ENCODE measurements at places on chromosomes 5 and 9.

DNA sequence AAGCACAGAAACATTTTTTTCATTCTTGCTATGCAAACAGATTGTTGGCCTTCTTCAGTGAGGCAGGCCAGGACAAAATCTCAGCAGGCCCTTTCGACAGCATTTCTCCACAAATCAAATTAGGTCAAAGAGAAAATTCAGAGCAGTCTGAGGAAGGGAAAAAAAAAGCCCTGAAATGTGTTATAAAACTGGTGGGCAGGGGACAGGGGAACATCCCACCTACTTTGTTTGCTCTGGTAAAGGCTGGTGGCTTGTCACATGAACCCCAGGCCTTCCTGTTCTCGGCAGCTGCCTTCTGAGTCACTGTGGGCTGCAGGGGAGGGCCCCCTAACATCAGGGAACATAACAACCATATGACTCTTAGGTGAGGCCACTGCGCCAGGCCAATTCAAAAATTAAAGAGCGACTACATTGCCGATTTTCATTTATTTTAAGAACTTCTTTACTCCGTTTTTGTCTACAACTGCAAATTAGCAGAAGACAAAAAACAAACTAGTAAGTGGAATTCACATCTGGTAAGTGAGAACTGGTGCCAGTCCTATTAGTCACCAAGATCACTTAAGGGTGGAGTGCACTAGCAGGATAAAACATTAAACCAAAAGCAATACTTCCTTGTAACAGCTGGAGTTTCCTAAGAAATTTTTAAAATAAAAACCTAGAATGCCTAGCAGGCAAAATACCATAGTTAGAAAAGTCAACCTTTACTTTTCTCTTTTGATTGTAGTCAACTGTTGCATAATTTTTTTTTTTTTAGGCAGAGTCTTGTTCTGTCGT, 46.2 kb upstream of the DENND4C start:
- peak; percentile 62 for DNase-seq

- no peak for DNase-seq
These were observed 881 bp downstream of the SUB1 start for GRCh38 chr5:32586276-32586599.

DNA sequence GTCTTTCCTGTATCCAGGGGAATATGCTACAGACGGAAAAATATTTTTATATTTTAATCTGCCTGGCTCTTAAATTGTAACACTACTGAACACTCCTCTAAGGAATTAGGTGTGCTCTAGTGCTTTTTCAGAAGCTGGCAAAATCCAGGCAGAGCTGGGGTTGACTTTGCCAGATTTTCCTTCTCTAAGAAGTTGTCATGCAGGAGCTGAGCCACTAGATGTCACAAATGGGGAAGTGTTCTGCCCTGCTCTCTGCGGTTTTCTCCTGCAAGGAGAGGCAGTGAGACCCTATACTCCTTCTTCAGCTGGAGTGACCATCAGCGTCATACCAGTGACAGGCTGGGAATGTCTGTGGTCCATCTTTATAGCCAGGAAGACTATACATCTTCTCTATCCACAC, 112.5 kb downstream of the HAPLN1 start:
- no peak for DNase-seq

GRCh38 chr9:105993116-105993854, 298.9 kb downstream of the TMEM38B start:
- no peak for DNase-seq

- no peak for DNase-seq
These were observed 72.4 kb upstream of the SNX2 start for GRCh38 chr5:122702524-122702875.

- no peak for DNase-seq
These were observed 17.1 kb downstream of the C9orf43 start for GRCh38 chr9:113427629-113428028.

GRCh38 chr5:116011046-116011445, 21.2 kb upstream of the ARL14EPL start:
- no peak for DNase-seq

GRCh38 chr9:122580360-122580759, 2.8 kb downstream of the OR1L8 start:
- DNase-seq: no peak

- DNase-seq: no peak
These were observed 64.8 kb upstream of the IFNE start for GRCh38 chr9:21546949-21547348.

GRCh38 chr5:124935065-124935464, 188.6 kb upstream of the ZNF608 start:
- DNase-seq: no peak

- DNase-seq: no peak
These were observed 1039.3 kb upstream of the TYRP1 start for GRCh38 chr9:11653867-11654266.

- DNase-seq: no peak
These were observed 19.8 kb upstream of the ITGA1 start for GRCh38 chr5:52767766-52768480.

- DNase-seq: no peak
These were observed 139.6 kb downstream of the RASEF start for GRCh38 chr9:82923092-82923911.

DNA sequence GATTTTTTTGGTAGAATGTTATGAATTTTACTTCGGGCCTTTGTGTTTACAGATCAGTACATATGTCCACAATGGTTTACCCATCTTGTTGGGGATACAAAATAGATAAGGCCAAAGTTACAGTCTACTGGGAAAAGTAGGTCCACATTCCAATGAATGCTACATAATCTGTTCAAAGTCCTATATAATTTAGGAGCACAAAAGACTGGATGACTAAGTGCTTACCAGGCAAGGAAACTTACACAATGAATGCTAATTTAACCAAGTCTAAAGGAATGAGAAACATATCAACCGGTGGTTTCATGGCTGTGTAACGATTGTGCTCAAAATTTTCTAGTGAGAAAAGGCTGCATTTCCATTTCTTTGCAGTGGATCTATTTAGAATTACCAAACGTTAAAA, 97.4 kb upstream of the TRPM3 start:
- no peak for DNase-seq

- peak; percentile 65 for DNase-seq
These were observed 9.1 kb downstream of the PTCH1 start for GRCh38 chr9:95507464-95508241.

DNA sequence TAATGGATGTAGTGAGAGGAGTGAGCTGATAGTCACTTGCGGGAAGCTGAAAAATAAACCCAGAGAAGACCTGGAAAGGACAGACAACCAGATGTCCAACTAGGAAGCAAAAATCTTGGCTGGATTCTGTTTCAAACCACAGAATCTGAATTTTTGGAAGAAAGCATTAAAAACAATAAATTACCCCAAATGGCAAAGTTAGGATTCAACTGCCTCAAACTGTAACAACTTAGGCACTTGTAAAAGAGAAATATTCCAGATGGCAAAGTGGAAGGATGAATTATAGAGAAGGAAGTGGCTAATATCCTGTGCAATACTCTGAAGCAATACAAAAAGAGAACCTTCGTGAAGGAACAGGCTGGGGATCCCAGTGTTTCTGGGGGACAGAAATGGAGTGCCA, 46.8 kb upstream of the SLIT3 start:
- DNase-seq: peak; percentile 80

DNA sequence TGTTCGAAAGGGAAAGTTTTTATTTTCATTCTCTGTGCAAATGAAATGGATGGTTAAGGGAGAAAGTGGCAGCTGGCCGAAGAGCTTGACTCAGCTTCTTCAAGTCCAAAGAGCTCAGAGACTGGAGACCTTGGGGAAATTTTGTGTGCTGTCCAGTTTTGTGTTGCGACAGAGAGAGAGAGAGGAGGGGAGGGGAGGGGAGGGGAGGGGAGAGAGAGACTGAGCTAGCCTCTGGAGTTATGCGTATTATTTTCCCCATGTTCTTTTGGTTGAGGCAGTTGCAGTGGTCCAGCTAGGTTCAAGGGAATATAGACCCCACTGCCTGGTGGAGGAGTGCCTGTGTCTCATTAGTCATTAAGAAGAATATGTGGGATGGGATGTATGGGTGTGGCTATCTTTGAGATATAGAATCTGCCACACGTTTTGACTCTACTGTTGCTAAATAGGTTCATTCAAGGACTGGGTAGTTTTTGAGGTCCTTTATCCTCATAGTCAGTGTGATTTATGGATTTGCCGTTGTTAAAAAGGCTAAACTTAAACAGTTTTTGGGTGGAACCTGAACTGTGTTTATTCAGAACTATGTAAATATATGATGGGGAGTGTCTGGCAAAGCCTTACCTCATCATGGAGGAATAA, 69.7 kb downstream of the ARHGAP26 start:
- DNase-seq: no peak

GRCh38 chr9:71243951-71244350, 122.5 kb upstream of the TRPM3 start:
- DNase-seq: no peak

GRCh38 chr5:133760532-133760931, 148.2 kb upstream of the FSTL4 start:
- no peak for DNase-seq

GRCh38 chr9:8859416-8859815, 1059.8 kb upstream of the DMAC1 start:
- no peak for DNase-seq

DNA sequence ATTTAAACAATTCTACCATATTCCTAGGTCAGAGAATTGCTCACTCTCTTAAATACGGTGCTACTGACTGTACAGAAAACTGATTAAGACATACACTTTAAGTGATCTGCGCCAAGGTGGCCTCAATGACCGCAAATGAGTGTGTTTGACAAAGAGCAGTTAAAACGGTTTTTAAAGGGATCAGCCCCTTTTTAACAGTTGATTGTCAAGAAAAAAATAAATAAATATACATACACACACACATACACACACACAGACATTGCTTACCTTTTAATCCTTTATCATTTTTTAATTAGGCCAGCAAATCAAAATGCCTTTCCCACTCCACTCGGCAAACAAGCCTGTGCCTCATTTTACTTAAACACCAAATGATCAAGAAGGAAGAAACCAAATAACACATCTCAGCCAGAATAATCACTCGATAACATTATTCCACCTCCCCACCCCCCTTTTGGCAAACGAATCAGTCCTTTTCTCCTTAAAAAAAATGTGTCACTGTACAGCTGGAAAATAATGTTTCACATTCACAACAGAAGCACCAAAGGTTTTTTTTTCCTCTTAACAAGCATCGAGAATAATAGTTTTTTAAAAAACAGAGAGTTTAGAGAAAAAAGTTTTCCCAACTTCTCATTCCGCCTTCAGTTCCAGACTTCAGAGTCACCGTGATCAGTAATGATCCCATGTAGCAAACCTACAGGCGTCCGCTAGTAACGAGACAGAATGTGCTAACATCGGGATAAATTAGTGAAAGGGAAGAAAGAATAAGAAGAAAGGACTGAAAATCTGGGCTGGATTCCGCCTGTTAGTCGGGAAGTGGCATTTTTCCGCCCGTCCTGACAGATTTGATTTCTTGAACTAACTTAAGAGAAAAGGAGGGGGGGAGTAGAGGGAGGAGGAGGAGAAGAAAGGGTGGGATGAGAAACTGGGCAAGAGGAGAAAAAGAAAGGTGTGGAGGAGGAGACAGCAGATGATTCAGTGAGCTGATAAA, at the start of gene ZNF608:
ZNF608 (minus strand) TSS at position 712 of the 988 bp plus-strand sequence. CDS start 1,650 bp downstream, outside the sequence.
- DNase-seq: peak; percentile 57

- DNase-seq: peak; percentile 52
These were observed 35.0 kb downstream of the ACTBL2 start for GRCh38 chr5:57447658-57448057.

DNA sequence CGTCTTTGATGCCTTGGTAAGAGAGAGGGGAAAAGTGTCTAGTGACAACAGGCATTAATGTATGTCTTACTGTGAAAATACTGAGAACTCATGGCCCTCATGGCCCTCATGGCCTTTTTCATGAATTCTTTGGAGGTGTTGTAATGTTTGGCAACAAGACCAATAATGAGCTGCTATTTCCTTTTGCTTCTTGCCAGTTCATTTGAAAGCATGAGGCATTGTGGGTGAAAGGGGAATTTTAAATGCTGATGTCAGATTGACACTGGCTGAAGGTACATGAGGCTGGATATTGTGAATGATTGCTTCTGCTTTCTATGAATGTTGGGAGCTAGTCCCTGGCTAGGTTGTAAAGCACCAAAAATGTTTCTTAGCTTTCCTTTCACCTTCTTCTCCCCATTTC, 79.2 kb downstream of the DOCK2 start:
- DNase-seq: no peak

- DNase-seq: no peak
These were observed 116.5 kb upstream of the ATP10B start for GRCh38 chr5:160968480-160968879.

- DNase-seq: no peak
These were observed 372.7 kb downstream of the PSAT1 start for GRCh38 chr9:78669591-78669990.

GRCh38 chr5:27437594-27438200, 399.3 kb upstream of the CDH9 start:
- no peak for DNase-seq

DNA sequence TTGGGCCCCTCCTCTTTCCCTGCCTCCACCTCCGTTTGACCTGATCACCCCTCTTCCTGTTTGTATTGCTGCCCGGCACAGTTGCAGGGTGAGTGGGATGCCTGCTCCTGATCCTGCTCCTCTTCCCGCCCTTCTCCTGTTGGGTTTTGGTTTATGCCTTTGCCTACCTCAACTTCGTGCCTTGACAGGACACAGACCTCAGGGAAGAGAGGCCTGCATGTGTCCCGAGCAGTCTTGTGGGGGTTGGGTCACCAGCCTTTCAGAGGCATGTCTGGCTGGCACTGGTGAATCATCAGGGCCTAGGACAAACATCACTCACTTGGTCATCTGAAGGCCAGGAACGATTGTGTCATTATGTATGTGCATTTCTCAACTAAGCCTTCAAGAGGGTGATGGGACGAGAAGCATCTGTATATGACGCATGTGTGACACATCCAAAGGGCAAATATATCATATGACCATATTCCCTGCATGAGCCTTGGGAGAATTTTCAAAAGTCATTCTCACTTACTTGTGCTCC, 56.9 kb downstream of the NPR3 start:
- DNase-seq: no peak

DNA sequence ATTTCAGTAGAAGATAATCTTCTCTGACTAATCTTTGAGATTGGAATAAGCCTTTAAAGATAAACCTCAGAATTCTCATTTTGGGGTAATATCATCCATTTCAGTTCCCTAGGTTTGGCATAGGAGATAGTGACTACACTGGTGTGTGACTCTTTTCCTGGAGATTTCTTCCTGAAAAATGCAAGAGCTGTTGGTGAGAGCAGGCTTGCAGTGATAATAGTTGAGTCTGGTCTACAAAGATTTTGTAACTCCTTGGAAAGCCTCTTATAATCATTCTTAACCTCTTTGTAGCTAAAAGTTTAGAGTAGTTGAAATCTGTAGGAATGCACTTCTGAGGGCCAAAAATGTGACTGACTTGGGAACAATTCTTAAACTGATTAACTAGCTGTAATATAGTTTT, 23.4 kb downstream of the RANBP17 start:
- DNase-seq: no peak

DNA sequence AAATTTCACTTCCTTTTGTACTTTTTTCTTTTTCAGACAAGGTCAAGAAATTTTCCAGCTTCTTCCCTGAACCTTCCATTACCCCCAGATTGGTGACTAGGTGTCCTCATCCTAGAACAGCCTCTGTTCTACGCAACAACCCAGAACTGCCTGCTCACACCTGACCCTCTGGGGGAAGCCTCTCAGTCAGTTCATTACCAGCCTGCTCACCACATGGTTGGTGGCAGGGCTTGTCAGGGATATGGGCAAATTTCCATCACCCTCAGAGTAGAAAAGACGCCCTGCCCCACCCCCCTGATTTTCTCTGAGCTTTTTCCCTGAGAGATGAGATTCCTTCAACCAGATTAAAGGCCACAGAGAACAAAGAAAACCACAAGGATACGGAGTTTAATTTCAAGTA, 5.3 kb upstream of the CFAP95 start:
- DNase-seq: no peak

GRCh38 chr5:72848474-72849428, 32.3 kb downstream of the TNPO1 start:
- no peak for DNase-seq

- DNase-seq: no peak
These were observed 139.0 kb downstream of the CACNA1B start for GRCh38 chr9:138016406-138017187.
